NCI-H1694 (cell line): ENCODE measurements at places on chromosomes 4 and X.

DNA sequence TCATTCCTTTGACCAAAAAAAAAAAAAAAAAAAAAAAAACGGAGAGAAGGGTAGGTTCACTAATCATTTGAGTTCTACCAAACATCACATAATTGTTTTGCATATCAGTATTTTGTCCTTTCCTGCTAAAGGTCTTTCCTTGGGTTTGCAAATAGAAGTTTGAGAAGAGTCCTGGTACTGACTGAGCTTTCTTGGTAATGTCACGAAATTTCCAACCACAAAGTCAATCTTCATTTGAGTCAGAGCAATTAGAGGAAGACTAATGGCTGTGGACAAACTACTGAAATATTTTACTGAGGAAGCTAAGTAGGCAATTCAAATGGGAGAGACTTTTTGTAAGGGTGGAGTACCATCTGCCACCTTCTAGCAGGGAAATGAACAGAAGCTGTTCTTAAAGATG is 21.7 kb upstream of the CD40LG start:
- DNase-seq: no peak

- DNase-seq: peak; percentile 25
Measured at GRCh38 chr4:25180524-25181131, 20.4 kb upstream of the SEPSECS start.

DNA sequence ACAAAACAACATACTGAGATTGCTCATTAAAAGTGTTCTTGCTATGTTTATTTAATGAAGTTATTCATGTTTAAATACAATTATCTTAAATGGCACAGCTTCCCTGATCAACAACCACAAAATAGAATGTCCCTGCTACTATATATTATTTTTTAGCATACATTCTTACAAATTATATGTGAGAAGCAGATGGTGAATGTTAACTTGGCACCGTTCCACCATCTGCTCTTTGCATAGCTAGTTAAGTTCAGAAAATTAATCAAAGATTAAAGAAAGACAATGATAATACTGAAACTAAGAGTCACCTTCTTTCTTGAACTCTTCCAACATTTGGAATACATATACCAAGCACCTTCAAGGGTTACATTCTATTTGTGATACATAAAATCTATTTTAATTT is 94.2 kb downstream of the PPP3CA start:
- peak; percentile 58 for DNase-seq

GRCh38 chrX:147846676-147847075 is 65.0 kb upstream of the FMR1 start:
- no peak for DNase-seq

DNA sequence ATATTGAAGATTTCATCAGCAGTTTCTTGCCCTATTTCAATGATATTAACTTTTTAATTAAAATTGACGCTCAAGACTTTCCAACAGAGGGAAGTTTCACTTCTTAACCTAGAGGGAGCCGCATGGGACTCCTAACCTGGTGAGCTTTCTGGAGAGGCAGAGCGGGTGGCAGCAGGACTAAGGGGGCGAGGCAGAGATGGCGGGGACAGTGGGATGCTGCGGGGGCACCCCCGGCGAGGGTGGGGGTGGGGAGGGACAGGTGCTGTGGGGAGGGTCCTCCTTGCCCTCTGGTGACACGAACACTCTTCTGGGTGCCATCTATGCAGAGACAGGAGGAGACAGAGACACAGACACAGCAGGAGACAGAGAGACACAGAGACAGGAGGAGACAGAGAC is 104.4 kb downstream of the ADRA2C start:
- DNase-seq: no peak

- DNase-seq: no peak
Measured at GRCh38 chr4:180558427-180558826, 1684.8 kb upstream of the TENM3 start.

GRCh38 chr4:67320645-67321044 is 224.7 kb downstream of the CENPC start:
- DNase-seq: no peak

DNA sequence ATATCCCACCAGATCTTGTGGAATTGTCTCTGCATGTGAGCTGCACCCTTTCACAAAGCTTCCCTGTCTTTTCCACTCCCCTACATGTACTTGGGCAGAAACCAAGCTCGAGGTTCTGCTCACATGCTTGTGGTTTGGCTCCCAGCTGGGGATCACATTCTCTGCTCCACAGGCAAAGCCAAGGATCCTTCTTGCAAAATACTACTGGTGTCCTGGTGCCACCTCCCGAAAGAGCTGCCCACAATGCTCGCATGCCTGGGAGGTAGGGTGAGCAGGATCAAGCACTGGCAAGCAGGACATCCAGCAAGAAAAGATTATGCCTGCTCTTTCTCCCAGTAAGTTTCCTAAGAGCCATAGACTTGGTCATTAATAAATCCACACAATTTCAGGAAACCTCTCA is 45.1 kb upstream of the PPARGC1A start:
- no peak for DNase-seq

DNA sequence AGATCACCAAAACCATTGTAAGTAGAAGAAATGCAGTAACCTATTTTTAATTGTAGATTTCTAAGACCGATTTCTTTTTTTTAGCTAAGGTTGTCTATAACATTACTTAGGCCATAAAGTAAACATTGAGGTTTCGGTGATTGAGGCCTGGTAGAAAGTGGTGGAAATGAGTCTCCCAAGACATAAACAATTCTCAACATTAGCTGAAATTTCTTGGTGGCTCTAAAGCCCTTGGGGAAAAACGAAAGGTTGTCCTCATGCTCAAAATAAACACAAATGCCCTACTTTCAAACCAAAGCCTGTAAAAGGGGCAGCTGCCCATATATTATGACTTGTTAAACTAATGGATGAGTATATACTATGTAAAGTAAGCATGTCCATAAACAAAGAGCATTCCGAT is 98.8 kb downstream of the SCFD2 start:
- DNase-seq: no peak

GRCh38 chrX:5730556-5730955 is 498.1 kb downstream of the NLGN4X start:
- DNase-seq: no peak

GRCh38 chr4:70559211-70559830 is 32.7 kb upstream of the AMBN start:
- peak; percentile 15 for DNase-seq

GRCh38 chr4:105541420-105541819 is 11.0 kb upstream of the ARHGEF38 start:
- DNase-seq: no peak

- DNase-seq: no peak
Measured at GRCh38 chr4:74751247-74751646, 43.1 kb downstream of the BTC start.

DNA sequence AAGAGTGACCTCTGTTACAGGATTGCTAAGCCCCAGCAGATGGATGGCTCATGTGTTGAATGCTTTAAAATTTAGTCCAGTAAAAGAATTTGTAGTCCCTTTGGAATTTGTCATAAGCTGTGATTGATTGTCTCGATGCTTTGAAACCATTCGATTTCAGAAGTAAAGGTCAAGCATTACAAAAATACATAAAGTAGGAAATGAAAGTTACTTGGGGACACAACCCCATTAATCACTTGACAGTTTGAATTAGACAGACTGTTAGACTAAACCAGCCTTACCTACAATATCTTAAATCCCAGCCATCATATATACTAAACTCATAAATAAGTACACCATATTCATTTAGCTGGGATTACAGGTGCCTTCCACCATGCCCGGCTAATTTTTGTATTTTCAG is 6.6 kb downstream of the REST start:
- DNase-seq: no peak

GRCh38 chr4:77209012-77209411 is 52.0 kb downstream of the CCNG2 start:
- DNase-seq: no peak

DNA sequence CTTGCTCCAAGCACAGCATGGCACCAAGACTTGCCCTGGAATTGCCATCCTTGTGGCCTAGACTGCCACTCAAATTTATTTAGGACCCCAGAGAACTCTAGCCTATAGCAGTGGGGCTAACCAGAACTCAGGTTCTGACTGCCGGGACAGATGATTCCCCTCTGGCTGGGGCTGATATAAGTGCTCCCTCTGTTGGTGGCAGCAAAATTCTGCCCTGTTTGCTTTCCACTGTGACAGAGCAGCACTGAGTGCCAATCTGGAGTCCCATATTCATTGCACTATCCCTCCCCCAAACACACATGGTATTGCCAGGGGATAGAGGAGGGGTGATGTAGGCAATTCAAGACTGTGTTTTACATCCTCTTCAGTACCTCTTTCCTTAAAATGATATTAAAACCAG is 1081.9 kb downstream of the FAT4 start:
- no peak for DNase-seq

DNA sequence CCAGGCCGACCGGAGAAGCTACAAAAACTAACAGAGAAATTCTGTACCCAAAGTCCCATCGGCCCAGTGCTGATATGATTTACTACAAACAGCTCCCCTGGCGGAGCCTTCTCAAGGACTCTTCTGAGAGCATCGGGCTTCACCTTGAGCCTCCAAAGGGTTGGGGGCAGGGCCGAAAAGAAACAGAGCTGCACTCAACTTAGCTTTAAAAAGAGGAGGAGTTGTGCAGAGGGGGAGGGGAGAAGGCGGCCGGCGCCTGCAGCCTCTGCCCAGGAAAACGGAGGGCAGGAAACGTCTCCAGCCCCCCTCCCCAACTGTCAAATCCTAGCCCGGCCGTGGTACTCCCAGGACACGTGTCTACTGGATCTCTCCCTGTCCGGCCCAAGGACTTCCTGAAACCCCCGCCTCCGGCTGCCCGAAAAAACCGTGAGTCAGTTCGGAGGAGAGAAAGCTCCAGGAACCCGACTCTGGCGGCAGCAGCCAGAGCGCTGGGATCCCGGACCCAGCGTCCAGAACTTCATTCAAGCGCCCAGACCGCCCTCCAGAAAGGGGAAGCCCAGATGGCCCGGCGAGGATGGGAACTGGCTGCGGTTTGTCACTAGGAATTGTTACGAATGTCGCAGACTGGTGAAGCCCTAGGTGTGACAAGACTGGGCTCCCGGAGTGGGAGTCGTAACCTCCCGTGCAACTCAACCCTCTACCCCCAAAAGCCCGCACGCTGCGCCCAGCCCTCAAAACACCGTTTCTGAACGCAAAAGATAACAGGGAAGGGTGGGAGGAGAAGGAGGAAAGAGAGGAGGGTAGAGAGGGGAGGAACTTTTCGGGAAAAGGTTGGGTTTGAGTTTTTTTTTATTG is 973 bp downstream of the ADAMTS3 start:
- no peak for DNase-seq

- no peak for DNase-seq
Measured at GRCh38 chrX:130111220-130112154, 1.2 kb upstream of the ELF4 start.

- no peak for DNase-seq
Measured at GRCh38 chr4:7118013-7118832, 50.4 kb upstream of the GRPEL1 start.

DNA sequence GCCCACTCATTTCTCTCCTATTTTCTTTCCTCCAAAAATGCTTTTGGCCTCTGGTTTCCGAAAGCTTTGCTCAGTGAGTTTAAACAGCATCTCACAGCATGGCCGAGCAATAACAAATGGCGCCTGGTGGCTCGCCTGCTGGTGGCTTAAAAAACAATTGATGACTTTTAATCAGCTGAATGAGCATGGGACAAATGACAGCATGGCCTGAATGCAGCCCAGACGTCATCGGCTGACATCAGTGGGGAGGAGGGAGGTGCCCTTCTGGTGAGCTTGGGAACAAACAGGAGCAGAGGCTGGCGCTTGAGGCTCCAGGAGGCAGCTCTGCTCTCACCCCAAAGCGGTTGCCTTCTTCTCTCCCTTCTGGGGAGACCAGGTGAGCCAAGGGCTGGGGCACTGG is 286.4 kb downstream of the BCOR start:
- no peak for DNase-seq

DNA sequence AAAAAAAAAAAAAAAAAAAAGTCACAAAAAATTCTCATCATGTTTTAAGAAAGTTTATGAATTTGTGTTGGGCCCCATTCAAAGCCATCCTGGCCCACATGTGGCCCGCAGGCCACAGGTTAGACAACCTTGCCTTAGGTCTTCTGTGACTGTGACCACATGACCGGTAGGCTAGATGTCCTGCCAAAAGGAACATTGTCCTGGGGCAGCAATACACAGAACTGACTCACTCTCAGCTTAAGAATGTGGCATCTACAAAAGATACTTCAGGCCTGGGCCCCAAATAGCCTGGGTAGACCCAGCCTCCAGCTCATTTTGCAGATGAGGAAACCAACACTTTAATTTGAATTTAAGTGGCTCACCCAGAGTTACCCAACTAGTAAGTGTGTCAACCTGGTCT is 10.0 kb downstream of the AWAT2 start:
- DNase-seq: no peak

GRCh38 chrX:127578395-127578794 is 473.8 kb downstream of the ACTRT1 start:
- DNase-seq: no peak

- DNase-seq: no peak
Measured at GRCh38 chrX:16828124-16828908, 41.8 kb downstream of the RBBP7 start.

GRCh38 chr4:24007860-24008261 is 118.0 kb upstream of the PPARGC1A start:
- DNase-seq: no peak

DNA sequence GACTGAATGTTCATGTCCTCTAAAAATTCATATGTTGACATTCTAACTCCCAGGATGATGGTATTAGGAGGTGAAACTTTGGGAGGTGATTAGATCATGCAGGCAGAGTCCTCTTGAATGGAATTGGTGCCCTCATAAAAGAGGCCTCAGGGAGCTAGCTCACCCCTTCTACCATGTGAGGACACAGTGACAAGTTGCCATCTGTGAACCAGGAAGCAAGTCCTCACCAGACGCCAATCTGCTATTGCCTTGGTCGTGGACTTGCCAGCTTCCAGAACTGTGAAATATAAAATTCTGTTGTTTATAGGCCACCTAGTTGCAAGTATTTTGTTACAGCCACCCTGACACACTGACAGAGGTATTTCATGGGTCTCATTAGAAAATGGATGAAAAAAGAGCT is 28.5 kb upstream of the LONRF3 start:
- DNase-seq: peak; percentile 20

- no peak for DNase-seq
Measured at GRCh38 chr4:55336138-55337034, 9.7 kb upstream of the SRD5A3 start.
